NCI-H526 treated with DMSO at 0.1 percent for 48 hours (cell line): ENCODE measurements at places on chromosomes 1 and 21.

DNA sequence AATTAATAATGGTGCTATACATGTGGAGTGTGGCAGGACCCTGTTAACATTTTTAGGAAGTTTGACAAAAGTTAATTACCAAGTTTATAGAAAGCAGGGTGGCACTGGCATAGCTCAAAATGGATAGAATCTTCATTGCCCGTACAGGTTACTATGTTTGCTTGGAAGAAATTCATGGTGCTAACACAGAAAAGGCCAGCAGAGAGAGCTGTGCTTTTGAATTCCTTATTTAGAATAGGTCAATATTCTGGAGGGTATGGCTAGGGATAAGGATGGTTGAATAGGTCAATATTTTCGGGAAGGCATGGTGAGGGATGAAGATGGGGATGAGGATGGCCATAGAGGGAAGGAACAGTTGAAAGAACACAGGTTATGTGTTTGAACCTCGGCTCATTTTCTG lies 345.1 kb downstream of the LMO4 start:
- no peak for DNase-seq

GRCh38 chr1:5189384-5189783 lies 535.0 kb downstream of the AJAP1 start:
- no peak for DNase-seq

GRCh38 chr1:185358957-185359356 lies 41.9 kb upstream of the IVNS1ABP start:
- DNase-seq, result no peak

DNA sequence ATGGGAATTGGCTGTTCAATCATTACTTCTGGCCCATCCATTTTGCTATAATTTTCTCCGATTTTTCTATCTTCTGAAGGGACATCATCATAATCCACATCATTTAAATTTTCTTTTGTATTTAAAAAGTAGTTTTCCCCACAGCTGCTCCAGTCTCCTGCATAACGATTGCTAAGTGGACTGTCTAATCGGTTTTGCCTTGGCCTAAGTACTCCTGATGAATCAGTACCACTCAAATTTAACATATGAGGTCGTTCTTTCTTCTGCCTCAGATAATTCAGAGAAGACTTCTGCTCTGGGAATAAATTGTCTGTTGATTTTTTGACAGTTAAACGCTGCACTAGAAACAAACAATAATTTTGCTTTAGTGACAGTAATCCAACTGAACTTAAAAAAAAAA lies 41.9 kb downstream of the SYDE2 start:
- no peak for DNase-seq

GRCh38 chr1:162663589-162664106 lies 31.4 kb downstream of the DDR2 start:
- no peak for DNase-seq

GRCh38 chr1:119422631-119423030 lies 7.7 kb downstream of the HSD3B2 start:
- DNase-seq, result no peak

DNA sequence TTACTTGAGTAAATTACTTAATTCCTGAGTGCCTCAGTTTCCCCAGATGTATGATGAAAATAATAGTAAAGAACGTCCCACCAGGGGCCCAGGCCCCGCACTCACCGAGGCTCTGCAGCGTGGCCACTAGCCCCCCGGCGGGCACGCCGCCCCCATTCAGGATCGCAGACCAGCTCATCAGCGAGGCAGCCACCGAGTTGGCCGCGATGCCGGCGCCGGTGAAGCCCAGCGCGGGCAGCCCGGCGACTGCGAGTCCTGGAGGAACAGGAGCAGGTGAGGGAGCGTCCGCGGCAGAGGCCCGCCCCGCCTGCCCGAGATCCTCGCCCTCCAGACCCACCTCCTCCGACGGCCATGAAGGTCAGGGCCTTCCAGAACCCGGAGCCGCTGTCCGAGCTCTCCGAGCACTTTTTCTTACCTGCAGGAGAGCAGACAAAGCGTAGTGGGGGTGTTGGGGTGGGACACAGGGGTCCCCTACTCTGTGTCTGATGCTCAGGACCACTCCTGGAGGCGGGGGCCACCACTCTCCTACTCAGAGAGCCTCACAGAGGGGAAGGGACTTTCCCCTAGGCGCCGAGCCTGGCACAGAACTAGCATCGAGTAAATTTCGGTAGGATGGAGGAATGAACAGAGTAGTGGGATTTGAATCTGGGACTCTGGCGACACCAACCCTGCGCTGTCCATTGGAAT lies 3.7 kb downstream of the IFI6 start:
- no peak for DNase-seq

DNA sequence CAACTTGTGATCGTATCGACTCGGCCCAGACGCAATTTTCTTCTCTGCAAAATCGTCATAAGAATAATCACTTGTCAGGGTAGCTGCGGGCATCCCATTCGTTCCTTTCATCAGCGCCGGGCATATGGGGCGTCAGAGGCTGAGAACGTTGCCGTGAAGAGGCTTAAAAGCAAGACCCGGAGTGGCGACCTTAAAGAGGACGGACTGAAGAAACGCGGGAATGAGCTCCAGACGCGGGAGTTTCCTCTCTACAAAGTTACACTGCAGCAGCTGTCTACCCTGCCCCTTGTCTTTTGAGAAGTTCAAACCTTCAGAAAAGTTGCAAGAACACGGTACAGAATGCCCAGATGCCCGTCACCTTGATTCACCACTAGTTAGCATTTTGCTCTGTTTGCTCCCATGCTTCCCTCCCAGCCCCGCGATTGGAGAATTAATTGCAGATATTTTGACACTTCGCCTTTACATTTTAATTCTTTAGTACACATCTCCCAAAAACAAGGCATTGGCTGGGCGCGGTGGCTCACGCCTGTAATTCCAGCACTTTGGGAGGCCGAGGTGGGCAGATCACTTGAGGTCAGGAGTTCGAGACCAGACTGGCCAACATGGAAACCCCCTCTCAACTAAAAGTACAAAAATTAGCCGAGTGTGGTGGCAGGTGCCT lies 967 bp downstream of the CENPS start:
- no peak for DNase-seq

- no peak for DNase-seq
Measured at GRCh38 chr21:39363607-39364555, 15.0 kb upstream of the HMGN1 start.

DNA sequence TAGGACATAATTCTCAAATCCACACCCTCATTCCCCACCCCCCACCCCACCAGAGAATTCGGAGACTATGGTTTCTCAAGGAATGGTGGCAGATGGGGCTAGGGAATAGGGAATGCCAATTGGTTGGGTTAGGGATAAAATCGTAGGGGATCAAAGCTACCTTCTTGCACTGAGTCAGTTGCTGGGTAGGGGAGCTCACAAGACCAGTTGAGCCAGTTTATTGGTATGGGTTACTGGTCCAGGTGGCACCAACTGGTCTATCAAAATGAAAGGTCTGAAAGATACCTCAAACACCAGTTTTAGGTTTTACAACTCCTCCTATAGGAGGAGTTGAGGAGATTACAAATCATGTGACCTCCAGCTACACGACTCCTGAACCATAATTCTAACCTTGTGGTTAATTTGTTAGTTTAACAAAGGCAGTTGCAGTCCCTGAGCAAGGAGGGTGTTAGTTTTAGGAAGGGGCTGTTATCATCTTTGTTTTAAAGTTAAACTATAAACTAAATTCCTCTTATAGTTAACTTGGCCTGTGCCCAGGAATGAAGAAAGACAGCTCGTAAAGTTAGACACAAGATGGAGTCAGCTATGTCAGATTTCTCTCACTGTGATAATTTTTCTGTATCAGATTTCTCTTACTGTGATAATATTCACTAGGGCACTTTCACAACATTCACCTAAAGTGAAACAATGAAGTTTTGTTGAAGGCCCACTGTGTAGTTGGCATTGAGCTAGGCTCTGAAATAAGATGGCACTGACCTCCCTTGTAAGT lies 2.5 kb downstream of the SHISAL2A start:
- no peak for DNase-seq

DNA sequence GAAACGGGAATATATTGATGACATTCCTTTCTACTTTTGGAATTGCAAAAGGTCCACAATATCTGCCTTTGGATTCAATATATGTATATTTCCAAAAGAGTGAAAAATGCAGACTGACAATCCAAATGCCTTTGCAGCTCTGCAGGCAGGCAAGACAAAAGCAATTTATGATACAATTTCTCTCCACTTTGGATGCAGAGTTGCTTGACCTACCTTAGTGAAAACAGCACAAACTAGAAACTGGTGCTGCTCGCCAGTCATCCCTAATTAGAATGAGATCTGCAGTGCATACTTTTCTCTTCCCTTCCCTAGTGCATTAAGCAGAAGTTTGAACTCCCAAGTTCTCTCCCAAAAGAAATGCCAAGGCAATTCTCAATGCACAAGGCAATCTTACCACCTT lies 56.8 kb downstream of the KIAA0319L start:
- no peak for DNase-seq

- DNase-seq, result peak; percentile 61
Measured at GRCh38 chr1:114152508-114153260, 985 bp downstream of the SYT6 start.

GRCh38 chr1:229665912-229666558 lies 40.0 kb downstream of the URB2 start:
- no peak for DNase-seq

- no peak for DNase-seq
Measured at GRCh38 chr1:146016891-146017290, 4.6 kb downstream of the HJV start.

DNA sequence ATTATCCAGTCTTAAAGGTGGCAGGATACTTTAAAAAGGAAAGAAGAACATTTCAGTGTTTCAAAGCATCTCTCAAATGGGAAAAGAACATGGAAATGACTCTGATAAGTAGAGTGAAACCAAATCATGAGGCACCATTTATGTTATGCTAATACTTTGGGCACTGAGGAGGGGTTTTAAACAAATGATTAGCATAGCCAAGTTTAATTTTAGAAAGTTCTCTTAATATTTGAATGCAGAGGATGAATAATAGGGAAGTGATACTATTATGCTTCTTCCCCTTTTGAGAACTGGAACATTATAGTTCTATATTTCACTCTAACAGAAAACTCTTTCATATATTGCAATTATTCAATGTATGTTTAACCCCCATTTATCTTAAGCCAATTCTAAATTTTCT lies 1181.9 kb upstream of the PRMT6 start:
- DNase-seq, result no peak

GRCh38 chr1:85220756-85221201 lies 20.0 kb upstream of the SYDE2 start:
- no peak for DNase-seq

- no peak for DNase-seq
Measured at GRCh38 chr1:220818421-220819173, 31.9 kb downstream of the MTARC1 start.

DNA sequence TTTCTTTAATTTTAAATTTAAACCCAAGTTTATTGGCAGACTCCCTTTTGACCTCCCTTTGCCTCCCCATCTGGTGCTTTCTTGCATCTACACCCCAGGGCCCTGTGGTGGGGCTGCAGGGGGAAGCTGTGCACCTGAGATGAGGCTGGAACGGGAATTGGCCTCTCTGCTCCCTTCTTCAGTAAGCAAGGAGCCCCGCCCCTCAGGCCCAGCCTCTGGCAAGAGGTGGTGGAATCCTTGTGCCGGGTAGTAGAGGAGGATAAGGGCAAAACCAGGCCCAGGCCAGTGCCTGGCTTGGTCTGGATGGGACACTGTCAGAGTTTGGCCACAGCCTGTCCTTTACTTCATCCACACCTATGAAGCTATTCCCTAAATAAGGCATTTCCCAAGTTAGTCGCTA lies 25.1 kb downstream of the ATP8B2 start:
- DNase-seq, result no peak
